ENCODE measurements at places on chromosomes 6 and 20.

GRCh38 chr6:37168811-37169495 is 999 bp upstream of the PIM1 start:
- peak; percentile 89 for DNase-seq

GRCh38 chr6:164243949-164244348 is 829.4 kb downstream of the QKI start:
- DNase-seq: no peak

GRCh38 chr6:147154454-147154853 is 49.8 kb upstream of the STXBP5 start:
- DNase-seq: no peak

DNA sequence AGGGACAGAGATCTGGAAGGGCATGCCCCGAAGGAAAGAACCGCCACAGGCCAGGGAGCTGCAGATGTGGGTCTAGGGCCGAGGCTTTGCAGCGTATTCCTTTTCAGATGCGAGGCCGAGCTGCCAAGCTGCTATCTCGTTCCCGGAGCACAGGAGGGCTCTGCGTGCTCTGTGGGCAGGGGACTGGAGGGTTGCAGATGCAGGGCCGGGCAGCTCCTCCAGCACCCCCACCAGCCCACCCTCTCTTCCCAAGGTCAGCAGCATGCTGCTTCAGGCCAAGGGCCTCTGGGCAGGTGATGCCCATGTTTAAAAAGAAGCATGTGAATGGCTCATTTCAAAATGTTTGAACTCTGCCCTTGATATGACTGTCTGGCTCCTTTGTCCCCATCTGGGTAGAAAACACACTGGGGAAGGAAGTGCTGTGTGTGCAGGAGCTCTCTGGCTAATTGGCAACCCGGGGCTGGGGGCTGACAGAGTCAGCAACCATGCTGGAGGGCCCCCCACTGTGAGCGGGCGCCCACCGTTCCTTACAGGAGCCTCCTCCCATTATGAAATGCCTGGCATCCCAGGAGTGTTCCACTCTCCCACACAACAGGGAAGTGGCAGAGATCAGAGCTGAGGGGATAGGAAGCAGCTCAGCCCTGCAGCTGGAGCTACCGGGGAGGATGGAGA is 353.3 kb downstream of the ZFAND3 start:
- no peak for DNase-seq

DNA sequence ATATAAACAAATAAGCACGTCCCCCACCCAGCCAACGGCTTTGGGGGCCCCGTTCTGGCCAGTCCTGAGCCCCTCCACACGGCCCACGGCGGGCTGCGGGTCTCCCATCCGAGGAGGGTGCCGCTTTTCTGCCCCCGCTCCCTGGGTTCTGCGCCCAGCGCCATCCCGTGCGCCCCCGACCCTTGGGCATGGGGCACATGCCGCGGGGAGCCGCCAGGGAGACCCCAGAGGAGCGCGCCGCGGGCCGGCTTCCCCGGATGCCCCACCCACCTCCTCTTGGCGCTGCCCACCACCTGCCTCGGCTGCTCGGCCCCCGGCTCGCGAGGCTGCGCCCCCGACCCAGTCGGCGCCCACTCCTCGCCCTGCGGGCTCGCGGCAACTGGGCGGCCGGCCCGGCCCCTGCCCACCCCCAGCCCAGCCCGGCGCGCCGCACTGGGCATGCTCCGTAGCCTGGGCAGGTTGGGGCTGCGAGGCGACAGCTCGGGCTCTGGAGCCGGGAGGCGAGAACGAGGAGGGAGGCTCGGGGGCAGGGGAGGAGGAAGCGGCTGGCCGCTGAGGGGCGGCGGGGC is 570 bp upstream of the PLCB4 start:
- DNase-seq: peak; percentile 80

DNA sequence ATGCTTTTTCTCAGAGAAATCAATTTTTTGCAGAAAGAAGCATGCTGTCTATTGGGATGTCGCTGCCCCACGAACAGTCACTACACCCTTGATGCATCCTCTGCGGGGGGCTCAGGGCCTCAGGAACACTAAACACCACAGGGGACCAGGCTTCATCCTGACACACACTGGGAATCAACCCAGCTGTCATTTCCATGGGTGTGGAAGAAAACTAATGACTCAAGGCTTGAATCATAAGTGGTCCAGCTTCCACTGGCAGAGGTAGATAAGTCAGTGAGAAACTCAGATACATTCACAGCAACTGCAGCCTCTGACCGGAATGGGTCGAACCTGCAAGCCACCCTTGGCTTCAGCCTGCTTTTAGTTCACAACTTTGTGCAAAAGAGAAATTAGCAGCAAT is 81.3 kb upstream of the SPTLC3 start:
- no peak for DNase-seq

DNA sequence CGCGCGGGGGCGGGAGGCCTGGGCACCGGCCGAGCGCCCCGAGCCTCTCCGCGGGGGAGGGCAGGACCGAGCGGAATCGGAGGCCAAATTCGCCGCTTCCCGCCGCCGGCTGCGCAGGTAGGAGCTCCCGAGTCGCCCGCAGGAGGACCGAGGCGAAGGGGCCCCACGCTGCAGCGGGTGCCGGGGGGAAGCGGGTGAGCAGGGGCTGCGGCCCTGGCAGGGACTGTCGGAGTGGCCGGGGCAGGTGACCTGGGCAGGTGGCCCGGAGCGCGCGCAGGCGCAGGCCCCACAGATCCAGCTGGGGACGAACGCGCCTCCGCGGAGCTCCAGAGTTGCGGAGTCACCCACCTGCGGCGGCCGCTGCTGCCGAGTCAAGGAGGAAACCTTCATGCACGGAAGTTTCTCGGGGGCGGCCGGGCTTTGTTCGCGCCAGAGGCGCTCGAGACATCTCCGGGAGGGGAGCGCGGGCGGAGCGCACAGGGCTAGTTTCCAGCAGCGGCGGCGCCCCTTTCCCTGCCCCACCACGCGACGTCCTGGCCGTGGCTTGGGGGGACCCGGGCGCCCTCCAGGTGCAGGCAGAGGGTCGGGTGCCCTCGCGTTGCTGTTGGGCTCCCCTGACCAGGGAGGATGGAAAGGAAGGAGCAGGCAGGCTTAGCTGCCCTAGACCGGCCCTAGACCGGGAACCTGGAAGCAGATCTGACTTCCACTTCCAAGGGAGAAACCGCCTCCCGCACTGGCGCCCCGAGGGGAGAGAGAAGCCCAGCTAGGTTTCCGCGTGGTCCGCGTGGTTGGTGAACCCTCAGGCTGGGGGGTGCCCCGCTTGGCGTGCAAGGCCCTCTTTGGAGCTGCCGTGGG is 590 bp downstream of the SLCO4A1 start:
- DNase-seq: no peak

DNA sequence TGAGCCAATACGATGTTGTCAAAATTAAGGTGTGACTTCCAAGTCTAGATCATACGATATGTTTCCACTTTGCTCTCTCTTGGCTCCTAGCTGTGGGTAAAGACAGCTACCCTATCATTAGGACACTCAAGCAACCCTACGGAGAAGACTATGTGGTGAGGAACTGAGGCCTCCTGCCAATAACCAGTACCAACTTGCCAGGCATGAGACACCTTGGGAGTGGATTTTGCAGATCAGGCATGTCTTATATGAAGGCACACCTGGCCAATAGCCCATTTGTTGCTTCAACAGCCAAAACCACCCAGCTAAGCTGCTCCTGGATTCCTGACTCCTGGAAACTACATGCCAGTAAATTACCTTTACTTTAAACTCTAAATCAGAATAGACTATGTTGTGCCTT is 863.4 kb downstream of the DHX35 start:
- no peak for DNase-seq

DNA sequence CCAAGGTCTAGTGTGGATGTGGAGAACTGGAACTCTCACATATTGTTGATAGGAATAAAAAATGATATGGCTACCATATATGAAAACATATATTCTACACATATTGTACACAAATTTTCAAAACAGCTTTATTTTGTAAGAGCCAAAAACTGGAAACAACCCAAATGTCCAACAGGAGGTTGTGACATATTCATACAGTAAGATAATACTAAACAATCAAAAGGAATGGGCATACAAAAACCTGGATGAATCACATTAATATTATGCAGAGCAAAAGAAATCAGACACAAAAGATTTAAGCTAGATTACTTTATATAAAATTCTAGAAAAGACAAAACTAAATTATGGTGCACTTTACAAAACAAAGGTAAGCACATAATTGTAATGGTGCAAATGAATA is 223.9 kb downstream of the SIM1 start:
- DNase-seq: no peak

DNA sequence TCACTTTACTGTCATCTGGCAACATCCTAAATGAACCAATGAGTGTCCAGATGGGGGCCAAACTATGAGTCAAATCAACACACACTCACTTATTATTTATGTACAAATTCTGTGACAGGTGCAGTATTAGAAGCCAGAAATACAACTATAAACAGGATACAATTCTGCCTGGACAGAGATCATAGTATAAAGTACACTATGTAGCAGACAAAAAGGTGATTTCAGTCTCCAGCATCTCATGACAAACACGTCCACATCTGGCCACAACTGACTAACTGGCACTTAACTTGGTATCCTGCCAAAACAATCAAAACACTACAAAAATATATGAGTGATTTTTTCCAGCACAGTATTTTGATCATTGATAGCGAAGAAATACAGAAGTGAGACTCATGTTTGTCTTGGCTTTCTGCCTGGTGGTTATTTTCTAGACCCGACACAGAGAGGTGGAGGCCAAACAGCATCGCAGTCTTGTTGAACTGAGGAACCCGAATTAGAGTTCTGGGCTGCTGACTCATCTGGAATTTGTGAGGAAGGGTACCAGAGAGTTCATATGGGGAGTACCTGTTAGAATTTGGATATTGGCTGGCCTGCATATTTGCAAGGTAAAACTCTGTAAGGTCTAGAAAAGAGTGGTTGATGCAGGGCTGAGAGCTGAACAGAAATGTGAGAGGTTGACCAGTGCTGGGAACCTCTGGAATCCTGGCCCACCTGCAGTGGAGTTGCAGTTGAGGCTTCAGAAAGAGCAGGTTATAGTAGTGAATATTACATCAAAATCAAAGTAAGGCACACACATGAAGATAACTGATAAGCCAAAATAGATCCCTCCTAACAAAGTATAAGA is 475.2 kb downstream of the PTPRT start:
- DNase-seq: no peak

DNA sequence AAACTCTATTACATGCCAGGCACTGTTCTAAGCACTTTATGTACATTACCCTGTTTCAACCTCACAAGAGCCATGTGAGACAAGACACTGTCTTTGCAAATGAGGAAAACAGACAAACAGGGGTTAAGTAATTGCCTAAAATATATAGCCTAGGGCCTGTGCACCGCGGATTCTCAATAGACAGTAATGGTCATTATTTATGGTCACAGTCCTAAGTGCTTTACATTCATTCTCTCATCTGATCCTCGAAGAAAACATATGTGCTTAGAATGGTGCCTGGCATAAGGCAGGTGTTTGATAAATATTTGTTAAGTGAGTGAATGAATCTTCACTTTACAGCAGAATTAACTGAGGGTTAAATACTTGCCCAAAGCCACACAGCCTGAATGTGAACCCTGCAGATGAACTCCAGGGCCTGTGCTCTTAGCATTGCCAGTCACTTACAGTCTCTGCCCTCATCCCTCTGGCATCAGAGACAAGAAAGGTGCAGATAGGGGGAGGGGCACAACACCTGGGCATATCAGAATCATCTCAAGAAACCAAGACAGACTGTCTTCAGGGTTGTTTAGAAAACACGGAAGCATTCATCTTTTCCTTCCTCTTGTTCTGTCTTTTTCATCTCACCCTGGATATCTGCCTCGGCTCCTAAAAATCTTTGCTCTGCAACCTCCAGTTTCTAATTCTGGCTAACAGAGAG is 92.8 kb upstream of the SASH1 start:
- DNase-seq: no peak

DNA sequence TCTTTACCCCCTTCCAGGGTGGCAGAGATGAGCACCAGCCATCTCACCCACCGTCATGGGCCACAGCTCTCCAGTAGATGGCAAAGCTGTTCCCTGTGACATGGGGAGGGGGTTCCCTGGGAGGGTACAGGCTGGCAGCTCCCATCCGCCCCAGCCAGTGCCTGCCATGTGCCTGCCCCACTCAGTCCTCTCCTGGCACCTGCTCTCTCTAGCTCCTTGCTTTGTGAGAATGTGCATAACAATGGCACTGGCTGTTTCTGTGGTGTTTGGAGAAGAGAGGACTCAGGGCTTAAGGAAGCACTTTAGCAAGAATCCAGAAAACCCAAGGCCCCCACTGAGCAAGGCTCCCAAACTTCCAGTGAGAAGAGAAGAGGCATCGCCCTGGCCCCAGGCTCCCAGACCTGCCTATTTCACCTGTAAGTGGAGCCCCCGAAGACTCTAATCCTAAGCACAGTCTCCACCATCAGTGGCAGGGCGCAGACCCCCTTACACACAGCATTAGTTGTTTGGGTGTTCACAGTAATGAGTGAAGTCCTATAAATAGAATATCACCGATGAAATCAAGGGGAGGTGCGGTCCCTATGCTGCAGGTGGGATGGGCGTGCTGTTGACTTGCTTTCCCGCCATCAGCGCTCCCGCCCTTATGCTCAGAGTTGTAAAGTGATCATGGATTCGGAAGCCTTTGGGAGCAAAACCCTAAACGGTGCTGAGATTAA is 110.2 kb downstream of the AGPAT4 start:
- DNase-seq: no peak

- no peak for DNase-seq
Measured at GRCh38 chr6:90819483-90819882, 232.6 kb upstream of the MAP3K7 start.

- DNase-seq: no peak
Measured at GRCh38 chr6:74249658-74250057, 553.7 kb downstream of the CD109 start.

DNA sequence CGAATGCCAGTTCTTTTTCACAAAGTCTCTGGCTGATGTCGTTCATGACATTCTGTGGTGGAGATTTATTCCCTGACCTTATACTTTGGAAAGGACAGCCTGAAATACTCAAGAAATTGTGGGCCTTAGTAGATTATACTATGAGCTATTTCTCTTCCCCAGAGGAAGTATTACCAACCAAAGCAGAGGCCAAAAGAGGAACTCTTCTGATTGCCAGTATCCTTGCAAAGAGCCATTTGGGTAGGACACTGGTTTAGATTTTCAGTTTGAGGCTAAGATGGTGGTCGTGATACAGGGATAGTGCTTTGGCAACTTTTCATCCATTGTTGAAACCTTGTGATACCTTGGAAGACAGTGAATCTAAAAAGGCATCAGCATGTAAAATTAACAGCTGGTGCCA is 327.3 kb downstream of the HACE1 start:
- DNase-seq: no peak

DNA sequence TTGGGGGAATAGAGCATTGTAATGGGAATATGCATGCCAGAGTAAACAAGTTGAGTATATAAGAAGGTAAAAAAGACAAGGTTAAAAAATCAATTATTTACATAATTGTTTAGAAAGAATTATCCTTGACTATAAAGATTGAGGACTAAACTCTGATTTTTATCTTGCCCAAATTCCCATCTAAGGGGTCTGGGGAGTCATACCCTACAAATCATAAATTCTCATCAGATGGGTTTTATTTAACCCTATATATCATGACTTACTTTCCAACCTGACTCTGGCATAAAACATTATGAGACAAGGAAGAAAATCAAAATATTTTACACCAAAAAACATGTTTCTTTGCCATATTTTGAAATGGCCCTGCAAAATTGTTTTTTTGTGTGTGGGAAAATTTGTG is 12.7 kb downstream of the OR2B2 start:
- DNase-seq: no peak

GRCh38 chr6:113857556-113858479 is 673 bp downstream of the MARCKS start:
- DNase-seq: peak; percentile 64

- DNase-seq: no peak
Measured at GRCh38 chr6:82178077-82178758, 69.3 kb downstream of the IBTK start.

GRCh38 chr6:110183292-110183885 is 3.2 kb downstream of the CDC40 start:
- DNase-seq: no peak

GRCh38 chr6:13846841-13847240 is 32.5 kb upstream of the MCUR1 start:
- peak; percentile 77 for DNase-seq

Data from mesendoderm (in vitro differentiated cells).